ENCODE measurements at places on chromosomes 5 and 9. TPM values are rescaled to one million over a fixed set of nuclear protein-coding genes. Genes with fewer than 3 reads are reported as not detected.

EQTN gene
- not detected for total RNA-seq

ECM2 gene
- total RNA-seq, result not detected

- DNase-seq, result no peak
Measured at GRCh38 chr9:16704116-16705110, 166.1 kb downstream of the BNC2 start.

- DNase-seq, result no peak
Measured at GRCh38 chr5:153361735-153362409, 128.6 kb upstream of the GRIA1 start.

- DNase-seq, result no peak
Measured at GRCh38 chr9:131020388-131020787, 11.4 kb downstream of the LAMC3 start.

- no peak for DNase-seq
Measured at GRCh38 chr5:84374568-84374967, 10.1 kb downstream of the EDIL3 start.

DNA sequence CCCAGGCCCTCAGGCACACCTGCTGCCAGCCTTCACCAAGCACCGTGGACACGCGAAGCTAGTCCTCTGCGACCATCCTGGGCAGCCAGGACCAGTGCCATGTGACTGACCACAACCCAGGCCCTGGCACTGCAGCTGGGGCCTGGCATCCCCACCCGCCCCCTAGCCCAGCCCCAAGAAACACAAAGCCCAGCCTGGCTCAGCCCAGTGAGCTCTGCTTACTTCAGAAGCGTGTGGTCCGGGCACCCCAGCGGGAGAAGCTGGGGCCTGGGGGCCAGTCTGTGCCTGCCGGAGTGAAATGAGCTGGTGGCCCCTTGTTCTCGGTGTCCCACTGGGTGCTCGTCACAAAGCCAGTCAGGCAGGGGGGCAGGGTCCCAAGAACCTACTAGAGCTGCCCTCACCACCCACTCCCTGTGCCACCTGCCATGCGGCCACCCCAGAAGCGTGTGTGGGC is 87.9 kb downstream of the KCNT1 start:
- no peak for DNase-seq

GRCh38 chr5:98543490-98543889 is 230.0 kb upstream of the RGMB start:
- no peak for DNase-seq

RANBP3L gene
- not detected for total RNA-seq

DNA sequence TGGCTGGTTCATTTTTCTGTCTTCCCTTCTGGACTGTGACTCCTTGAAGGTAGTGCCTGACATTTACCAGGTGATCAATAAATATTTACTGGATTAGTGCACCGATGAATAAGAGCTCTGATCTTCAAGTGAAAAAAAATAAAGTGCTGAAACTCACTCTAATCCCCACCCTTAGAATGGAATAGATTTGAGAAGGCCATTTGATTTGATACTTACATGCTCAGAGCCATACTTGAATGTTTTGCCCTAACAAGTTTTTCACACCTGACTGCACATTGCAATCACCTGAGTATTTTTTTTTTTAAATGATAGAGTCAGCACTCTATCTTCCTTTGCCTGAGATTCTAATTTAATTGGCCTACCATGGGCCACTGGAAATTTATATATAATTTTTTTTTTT is 105.7 kb downstream of the LRRC70 start:
- no peak for DNase-seq

DNA sequence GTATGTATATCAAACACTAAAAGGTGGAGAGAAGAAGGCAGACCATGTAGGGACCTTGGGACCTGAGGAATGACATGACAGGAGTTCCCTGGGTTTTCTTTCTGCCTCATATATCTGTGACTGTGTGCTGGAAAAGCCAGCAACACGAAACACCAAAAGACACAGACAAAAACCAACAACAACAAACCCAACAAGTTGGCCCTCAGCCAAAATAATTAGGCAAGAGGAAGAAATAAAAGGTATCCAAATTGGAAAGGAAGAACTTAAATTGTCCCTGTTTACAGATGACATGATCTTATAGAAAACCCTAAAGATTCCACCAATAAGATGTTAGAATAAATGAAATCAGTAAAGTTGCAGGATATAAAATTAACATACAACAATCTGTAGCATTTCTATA is 21.7 kb downstream of the ABO start:
- DNase-seq, result no peak

GRCh38 chr9:116689486-116690032 is 2.5 kb downstream of the TRIM32 start:
- DNase-seq, result no peak

DNA sequence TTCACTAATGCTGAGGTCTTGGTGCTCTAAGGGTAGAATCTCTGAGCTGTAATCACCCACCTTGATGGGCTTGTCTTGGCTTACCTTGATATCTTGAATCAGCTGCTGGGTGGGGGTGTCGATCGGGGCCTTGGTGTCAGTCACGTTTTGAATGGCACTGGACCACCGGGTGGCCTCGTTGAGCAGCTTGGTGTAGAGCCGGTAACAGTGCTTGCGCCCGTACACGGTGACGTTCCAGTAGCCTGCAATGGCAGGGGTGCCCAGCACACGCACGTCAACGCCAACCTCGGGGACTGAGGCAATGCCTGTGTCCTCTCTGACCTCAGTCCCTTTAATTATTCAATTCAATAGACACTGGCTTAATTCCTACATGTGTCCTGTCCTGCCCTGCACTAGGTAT is 63.1 kb upstream of the RETREG1 start:
- DNase-seq, result no peak

- no peak for DNase-seq
Measured at GRCh38 chr5:180343110-180343830, 9.9 kb downstream of the GFPT2 start.

SLC6A19 gene
- not detected for total RNA-seq

DNA sequence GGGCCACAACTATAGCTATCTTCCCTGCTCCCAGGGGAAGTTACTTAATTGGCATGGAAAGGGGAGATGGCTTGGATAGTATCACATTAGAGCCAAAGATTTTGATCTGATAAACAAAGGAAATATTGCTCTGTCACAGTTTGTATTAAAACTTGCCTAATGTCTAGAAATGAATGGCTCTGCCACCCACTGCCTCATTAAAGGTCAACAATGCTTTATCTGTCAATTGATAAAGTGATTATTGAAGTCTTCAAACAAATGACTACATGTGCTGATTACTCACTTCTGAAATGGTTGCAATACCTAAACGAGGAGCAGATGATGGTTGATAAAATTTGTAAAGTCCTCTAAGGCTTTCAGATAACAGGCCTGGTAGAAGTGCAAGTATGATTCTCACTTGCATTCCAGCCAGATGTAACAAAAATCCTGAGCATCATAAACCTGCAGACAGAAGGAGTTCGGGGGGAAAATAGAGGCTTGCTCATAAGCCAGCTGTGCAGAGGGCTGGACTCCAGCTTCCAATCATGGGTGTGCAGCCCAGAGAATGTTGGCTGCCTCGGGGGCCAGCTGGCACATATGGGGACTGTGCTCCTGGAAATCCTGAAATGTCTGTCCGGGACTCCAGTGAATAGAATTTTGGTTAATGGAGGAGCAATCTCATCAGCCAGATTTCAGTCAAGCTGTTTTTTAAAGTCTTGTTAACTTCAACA is 200.5 kb upstream of the SLC27A6 start:
- DNase-seq, result no peak

DNA sequence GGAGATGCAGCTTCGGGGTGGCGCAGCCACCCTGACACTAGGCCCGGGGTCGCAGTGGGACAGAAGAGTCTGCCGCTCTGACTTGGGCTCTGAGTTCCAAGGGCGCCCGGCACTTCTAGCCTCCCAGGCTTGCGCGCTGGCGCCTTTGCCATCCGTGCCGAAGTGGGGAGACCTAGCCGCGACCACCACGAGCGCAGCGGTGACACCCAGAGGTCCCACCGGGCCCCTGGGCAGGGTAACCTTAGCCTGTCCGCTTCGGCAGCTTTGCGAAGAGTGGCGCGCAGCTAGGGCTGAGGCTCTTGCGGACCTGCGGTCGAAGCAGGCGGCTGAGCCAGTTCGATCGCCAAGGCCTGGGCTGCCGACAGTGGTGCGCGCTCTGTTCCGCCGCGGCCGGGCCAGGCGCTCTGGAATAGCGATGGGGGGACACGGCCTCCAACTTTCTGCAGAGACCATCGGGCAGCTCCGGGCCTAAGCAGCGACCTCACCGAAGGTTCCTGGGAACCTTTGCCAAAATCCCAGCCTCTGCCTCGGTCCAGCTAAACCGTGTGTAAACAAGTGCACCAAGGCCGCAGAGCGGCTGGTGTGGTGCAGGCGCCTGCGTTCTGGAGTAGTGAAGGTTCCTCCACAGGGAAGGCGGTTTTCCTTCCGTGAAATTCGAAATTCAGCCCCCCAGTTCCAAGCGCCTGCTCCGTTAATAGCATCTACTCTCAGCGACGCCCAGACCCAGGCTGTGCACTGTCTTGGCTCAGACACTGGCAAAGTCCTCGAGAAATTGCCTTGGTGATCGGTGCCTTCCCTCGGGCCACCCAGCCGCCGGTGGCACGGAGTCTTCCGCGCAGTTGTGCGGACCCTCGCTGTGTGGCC is 7.4 kb downstream of the TLX3 start:
- no peak for DNase-seq

- DNase-seq, result peak; percentile 99
Measured at GRCh38 chr9:79571309-79572031, at the start of gene TLE4. Gene TLE4, plus strand, starts transcription at chr9:79571965. Its CDS starts 826 bp downstream, at chr9:79572791.

- DNase-seq, result no peak
Measured at GRCh38 chr5:15889001-15889400, 290.6 kb downstream of the MARCHF11 start.

GRCh38 chr5:121152411-121152810 is 688.3 kb downstream of the PRR16 start:
- no peak for DNase-seq

DNA sequence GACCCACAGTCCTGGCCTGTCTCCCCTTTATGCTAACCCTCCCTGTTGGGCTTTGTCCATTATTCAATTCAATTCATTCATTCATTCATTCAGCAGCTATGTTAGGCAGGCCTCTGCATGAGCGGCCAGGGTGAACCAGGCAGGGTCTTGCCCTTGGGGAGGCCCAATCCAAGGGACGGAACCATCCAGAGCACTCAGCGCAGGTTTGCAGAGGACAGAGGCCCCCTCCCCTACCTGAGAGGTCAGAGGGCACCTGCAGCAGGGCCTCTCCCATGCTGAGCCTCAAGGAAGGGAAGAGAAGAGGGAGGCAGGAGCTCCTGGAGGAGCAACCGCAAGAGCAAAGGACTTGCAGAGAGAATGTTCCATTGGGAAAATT is 61.4 kb downstream of the C9orf50 start:
- DNase-seq, result no peak

SPATA31E1 gene
- total RNA-seq, result not detected

DNA sequence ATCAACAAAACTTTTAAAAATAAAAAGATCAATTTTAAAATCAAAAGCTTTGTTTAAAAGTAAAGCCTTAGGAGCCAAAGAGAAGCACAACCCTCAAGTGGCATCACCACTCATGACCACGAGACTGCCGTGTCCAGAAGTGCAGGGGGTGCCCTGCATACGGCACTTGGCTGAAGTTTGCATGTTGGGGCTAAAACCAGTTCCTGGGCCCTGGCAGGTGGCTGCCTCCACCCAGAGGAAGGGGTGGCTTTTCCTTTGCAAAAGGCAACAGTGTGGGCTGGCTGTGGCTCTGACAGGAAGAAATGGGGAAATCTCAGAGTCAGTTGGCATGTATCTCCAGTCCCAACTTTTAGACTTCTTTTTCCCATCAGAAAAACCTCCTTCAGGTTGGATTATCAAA is 15.3 kb downstream of the TRMO start:
- DNase-seq, result no peak

GRCh38 chr5:73540192-73540591 is 25.2 kb downstream of the ANKRA2 start:
- no peak for DNase-seq

MZB1 gene
- 19.7 TPM for total RNA-seq

CHSY3 gene
- not detected for total RNA-seq

DNA sequence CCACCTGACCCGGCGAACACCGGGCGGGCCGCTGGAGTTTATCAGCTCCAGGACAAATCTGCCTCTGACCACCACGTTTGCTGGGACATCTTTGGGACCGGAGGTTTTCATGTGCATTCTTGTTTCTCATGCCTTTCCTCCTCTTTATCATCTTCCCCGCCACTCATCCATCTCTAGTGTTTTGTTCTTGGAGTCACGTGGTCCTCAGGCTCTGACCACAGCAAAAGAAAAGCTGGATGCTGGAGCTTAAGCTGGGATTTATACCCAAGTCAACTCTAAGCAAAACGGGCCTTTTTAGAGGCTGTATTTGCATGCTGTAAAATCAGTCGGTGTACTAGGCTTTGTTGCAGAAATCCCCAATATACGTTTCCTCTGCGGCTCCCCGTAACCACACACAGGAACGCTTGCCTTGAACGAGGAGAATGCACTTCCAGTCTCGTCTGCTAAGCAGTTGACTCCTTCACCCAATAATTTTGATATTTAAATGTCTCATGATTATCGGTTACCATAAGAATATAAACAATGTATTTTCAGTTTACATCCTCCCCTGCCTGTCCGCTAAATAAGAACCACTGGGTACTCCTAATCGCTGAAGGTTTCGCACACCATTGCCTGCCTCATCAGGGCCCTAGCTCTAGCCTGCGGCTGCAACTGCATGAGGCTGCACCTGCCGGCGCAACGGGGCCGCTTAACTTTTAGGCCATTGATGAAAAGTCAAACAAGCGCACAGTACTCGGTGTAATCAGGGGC is 560 bp upstream of the NDUFS6 start:
- peak; percentile 69 for DNase-seq

GPR151 gene
- total RNA-seq, result not detected

ITGA2 gene
- total RNA-seq, result 0.79 TPM

- no peak for DNase-seq
Measured at GRCh38 chr9:74458832-74459231, 38.3 kb upstream of the RORB start.

DNA sequence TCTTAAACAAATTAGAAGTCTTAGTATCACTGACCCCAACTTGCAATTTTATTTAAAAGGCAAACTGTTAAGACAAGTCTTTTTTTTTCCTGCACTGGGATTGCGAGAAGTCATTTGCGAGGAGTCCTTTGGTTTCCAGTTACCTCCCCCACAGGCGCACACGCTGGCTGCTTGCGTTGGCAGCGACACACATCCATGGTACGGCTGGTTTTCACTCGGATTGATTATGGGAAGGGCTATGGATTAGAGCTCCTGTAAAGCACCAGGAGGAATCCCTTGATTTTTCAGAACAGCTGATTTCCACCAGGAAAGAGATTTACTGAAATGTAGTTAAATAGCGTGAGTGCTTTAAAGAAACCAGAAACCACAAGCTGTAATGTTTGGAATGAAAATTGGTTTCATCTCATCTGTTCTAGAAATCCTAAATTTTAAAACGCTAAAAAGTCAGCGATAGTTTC is 737 bp downstream of the SLC1A3 start:
- DNase-seq, result no peak

GRCh38 chr9:91954841-91955471 is 4.9 kb upstream of the ROR2 start:
- DNase-seq, result peak; percentile 31

DNA sequence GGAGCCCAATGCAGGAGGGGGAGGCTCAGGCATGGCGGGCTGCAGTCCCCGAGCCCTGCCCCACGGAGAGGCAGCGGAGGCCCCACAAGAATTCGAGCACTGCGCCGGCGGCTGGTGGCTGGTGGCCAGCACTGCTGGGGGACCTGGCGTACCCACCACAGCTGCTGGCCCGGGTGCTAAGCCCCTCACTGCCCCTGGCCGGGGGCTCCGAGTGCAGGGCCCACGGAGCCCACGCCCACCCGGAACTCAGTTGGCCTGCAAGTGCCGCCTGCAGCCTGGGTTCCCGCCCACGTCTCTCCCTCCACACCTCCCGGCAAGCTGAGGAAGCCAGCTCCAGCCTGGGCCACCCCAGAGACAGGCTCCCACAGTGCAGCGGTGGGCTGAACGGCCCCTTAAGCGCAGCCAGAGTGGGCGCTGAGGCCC is 780.3 kb downstream of the DTWD2 start:
- DNase-seq, result no peak

IFNB1 gene
- 0.58 TPM for total RNA-seq
